Psoas muscle (tissue), 8 donors: ENCODE measurements at places on chromosomes 16 and 17. TPM values are rescaled to one million over a fixed set of nuclear protein-coding genes. Genes with fewer than 3 reads are reported as not detected.

Gene CES3
- total RNA-seq = 15.1 TPM

Gene SLC12A3
- total RNA-seq = 0.06 TPM

Gene P3H4
- 1.7 TPM for total RNA-seq

GRCh38 chr16:55760310-55761001, 72.4 kb downstream of the CES1 start:
- DNase-seq = peak; percentile 62

- no peak for DNase-seq
Measured at GRCh38 chr16:11130978-11131665, 124.9 kb downstream of the SOCS1 start.

Gene CCDC102A
- total RNA-seq = 2.1 TPM

Gene SP6
- 0.16 TPM for total RNA-seq
